Liver (tissue), 10 donors: ENCODE measurements at places on chromosomes 12 and 14. TPM values are rescaled to one million over a fixed set of nuclear protein-coding genes. Genes with fewer than 3 reads are reported as not detected.

- H3K4me3 ChIP-seq, result no peak overlapping the region
- H3K27me3 ChIP-seq, result no peaks in the 10 kb centered on the region
- peak; percentile 57 for DNase-seq
Observed at GRCh38 chr12:128969480-128970055, 116.3 kb downstream of the GLT1D1 start.

DNA sequence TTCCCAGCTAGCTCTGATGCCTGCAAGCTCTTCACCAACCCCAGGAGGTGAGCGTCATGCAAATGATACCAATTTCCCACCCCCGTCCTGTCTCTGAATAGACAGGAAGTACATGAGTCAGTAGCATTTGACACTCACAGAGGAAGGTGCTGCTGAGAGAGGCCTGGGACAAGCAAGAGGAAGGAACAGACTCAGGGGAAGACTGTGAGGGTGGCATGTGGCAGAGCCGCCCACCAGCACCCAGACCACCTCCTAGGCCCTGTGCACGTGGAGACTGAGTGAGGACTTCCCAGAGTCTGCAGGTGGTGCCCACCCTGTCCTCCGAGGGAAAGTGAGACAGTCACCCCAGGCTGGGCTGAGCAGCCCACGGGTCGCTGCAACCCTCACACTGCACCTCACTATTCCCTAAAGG, 199.5 kb upstream of the SFSWAP start:
- H3K36me3 ChIP-seq, result no peaks in the 10 kb centered on the region
- no peak overlapping the region for H3K4me3 ChIP-seq
- H3K4me1 ChIP-seq, result no peaks in the 10 kb centered on the region
- no peaks in the 10 kb centered on the region for H3K27me3 ChIP-seq

GRCh38 chr14:65478596-65478995, 66.1 kb downstream of the FUT8 start:
- no peaks in the 10 kb centered on the region for H3K4me1 ChIP-seq
- no peak overlapping the region for H3K27ac ChIP-seq
- H3K27me3 ChIP-seq, result no peaks in the 10 kb centered on the region
- no peak overlapping the region for H3K4me3 ChIP-seq

Gene GLT1D1
- 17.7 TPM for total RNA-seq

Gene MORN3
- total RNA-seq, result 0.05 TPM

DNA sequence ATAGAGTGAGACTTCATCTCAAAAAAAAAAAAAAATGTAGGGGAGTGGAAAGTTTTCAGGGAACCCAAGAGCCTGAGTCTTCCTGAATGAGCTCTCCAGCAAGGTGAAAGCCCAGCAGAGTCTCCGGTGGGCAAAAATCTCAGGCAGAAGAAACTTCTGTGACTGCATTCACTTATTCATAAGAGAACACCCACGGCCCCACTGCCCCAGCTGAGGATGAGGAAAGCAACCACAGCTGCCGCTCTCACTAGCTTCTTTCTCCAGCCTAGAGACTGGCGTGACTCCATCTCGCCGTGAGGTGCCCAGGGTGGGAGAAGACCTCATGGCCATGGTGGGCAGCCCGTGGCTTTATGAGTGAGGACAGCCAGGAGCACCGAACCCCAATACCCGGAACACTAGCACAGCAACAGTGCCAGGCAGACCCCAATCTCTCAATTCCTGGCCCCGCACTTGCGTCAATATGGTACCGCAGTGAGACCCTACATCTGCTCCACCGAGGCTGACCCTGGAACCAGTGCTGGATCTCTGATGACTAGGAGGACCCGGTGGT, 29.7 kb upstream of the DYNC1H1 start:
- no peaks in the 10 kb centered on the region for H3K27me3 ChIP-seq
- H3K27ac ChIP-seq, result no peak overlapping the region
- H3K36me3 ChIP-seq, result no peaks in the 10 kb centered on the region
- no peaks in the 10 kb centered on the region for H3K4me1 ChIP-seq
- H3K4me3 ChIP-seq, result no peak overlapping the region

Gene NYNRIN
- 2.5 TPM for total RNA-seq

DNA sequence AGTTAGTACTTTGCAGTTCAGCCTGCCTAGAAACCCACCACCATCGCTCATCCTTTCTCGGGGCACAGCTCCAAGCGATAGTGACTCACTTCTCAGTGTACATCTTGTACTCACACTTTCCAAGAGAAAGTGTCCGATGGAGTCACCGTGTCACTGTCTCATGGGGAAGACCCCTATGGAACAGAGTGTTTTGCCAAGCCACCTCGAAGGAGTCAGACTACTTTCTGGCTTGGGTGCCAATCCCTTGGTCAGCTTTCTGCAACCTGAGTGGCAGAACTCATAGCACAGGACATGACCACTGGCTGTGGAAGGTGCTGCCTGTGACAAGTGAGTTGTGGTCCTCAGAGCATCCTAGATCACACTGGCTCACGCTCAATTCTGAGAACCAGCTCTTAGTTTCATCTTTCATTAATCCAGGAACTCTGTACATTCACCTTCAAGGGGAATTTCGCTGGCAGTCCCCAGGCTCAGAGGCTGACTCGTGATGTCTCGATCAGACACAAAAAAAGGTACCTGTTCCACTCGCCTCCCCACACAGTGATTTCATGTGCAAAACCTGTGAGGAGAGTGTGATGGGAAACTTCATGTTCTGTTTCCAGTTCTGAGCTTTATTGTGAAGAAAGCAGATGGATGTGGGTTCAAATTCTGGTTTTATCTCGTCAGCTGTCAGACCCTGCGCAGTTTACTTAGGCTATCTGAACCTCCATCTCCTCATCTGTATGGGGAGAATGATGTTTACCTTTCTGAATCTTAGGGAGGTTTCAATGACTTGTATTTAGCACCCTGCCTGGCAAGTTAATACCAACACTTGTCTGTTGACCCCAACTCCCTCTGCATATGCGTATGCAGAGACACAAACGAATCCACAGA, 127.3 kb upstream of the CCND2 start:
- no peaks in the 10 kb centered on the region for H3K36me3 ChIP-seq
- H3K4me1 ChIP-seq, result no peaks in the 10 kb centered on the region
- no peak for DNase-seq
- H3K4me3 ChIP-seq, result no peak overlapping the region
- H3K27ac ChIP-seq, result no peak overlapping the region

Gene CPNE6
- total RNA-seq, result not detected

Gene PKP2
- 8.6 TPM for total RNA-seq

Gene IQSEC3
- total RNA-seq, result under 0.01 TPM

- H3K27me3 ChIP-seq, result no peaks in the 10 kb centered on the region
- H3K36me3 ChIP-seq, result no peaks in the 10 kb centered on the region
- no peak overlapping the region for H3K27ac ChIP-seq
- no peaks in the 10 kb centered on the region for H3K4me1 ChIP-seq
- H3K4me3 ChIP-seq, result no peak overlapping the region
- DNase-seq, result no peak
Observed at GRCh38 chr12:2318286-2318685, 265.5 kb downstream of the CACNA1C start.

- H3K27ac ChIP-seq, result no peak overlapping the region
- H3K36me3 ChIP-seq, result no peaks in the 10 kb centered on the region
- peak; percentile 57 for DNase-seq
- H3K27me3 ChIP-seq, result no peaks in the 10 kb centered on the region
- H3K4me3 ChIP-seq, result no peak overlapping the region
- H3K4me1 ChIP-seq, result no peaks in the 10 kb centered on the region
Observed at GRCh38 chr14:69013943-69014782, 35.1 kb upstream of the ACTN1 start.

- H3K4me3 ChIP-seq, result no peak overlapping the region
- no peaks in the 10 kb centered on the region for H3K4me1 ChIP-seq
- H3K36me3 ChIP-seq, result no peaks in the 10 kb centered on the region
- H3K27me3 ChIP-seq, result no peaks in the 10 kb centered on the region
- no peak overlapping the region for H3K27ac ChIP-seq
Observed at GRCh38 chr12:99600388-99600787, 47.2 kb upstream of the GARIN6 start.

Gene SLC41A2
- 235 TPM for total RNA-seq

- peak overlapping the region; percentile 47 for H3K27ac ChIP-seq
- peak overlapping the region; percentile 49 for H3K4me3 ChIP-seq
- H3K27me3 ChIP-seq, result no peaks in the 10 kb centered on the region
- DNase-seq, result no peak
Observed at GRCh38 chr12:53231671-53231920, 413 bp downstream of the RARG start.

Gene FOXA1
- 8.0 TPM for total RNA-seq

- no peak overlapping the region for H3K4me3 ChIP-seq
- no peaks in the 10 kb centered on the region for H3K4me1 ChIP-seq
- no peak for DNase-seq
- no peaks in the 10 kb centered on the region for H3K36me3 ChIP-seq
Observed at GRCh38 chr12:116392061-116392460, 114.6 kb upstream of the MED13L start.

DNA sequence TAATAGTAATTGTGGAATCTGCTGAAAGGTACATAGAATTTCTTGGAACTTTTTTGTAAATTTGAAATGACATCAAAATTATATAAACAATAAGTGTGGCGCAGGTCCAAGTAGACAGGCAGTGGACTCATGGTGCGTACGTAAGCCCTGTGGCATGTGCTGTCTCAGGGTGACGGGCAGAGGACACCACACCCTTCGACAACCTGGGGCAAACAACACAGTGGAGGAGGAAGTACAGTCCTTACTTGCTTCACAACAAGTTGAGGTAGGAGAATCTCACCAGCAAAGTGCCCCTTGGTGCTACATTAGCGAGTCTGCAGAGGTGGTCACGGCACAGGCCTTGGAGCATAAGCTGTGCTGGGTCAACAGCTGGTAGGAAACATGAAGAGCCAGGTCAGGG, 180.9 kb downstream of the AEBP2 start:
- no peaks in the 10 kb centered on the region for H3K4me1 ChIP-seq
- H3K4me3 ChIP-seq, result no peak overlapping the region
- H3K27ac ChIP-seq, result no peak overlapping the region
- no peaks in the 10 kb centered on the region for H3K27me3 ChIP-seq
- no peaks in the 10 kb centered on the region for H3K36me3 ChIP-seq

DNA sequence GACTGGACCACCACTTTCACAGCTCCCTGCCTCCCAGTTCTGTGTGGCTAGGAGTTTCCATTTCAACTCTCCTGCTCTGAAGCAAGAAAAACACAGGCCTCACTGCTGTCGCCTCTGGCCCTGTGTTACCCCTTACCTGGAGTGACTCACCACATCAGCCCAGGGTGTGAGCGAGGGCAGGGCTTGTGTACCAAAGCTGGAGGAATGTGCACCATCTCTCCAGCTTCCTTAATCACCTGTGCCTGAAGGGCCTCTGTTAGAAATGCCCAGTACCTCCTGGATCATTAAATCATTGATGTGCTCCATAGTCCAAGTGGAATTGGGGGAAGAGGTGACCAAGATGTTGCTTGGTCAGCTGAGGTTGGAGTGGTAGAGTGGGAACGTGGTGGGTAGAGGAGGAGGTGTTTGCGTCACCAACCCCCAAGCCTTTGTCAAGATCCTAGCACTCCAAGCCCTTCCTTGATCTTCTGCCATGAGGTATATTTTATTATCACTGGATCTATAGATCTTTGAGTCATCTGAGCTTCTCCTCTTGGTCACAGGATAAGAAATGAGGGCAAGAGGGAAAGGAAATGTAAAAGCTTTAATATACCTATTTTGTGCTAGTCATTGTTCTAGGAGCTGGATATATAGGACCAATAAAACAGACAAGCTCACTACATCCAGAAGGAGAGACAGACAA, 51.3 kb downstream of the SSPN start:
- H3K4me3 ChIP-seq, result no peak overlapping the region
- H3K4me1 ChIP-seq, result no peaks in the 10 kb centered on the region
- H3K27ac ChIP-seq, result no peak overlapping the region
- H3K27me3 ChIP-seq, result no peaks in the 10 kb centered on the region

DNA sequence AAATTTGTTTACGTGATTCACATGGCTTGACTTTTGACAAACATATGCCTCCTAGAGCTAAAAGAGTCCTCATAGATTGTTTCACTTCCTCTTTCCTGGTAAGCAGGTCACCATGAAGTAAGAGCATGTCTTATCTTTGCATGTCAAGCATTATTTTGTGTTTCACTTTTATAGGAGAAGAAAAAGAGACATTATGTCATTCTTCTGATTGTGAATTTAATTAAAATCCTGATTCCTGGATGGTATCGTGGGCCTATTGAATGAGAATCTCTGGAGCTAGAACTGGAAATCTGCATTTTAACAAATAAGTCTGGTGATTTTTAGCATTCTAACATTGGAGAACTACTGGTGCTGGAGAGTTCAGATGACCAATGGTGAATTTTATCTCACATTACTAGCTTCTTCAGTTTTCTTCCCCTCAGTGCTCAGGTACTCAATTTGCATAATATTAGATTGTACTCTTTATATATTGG, 218.6 kb upstream of the ATP2B1 start:
- H3K4me1 ChIP-seq, result no peaks in the 10 kb centered on the region
- H3K4me3 ChIP-seq, result no peak overlapping the region
- no peak overlapping the region for H3K27ac ChIP-seq

DNA sequence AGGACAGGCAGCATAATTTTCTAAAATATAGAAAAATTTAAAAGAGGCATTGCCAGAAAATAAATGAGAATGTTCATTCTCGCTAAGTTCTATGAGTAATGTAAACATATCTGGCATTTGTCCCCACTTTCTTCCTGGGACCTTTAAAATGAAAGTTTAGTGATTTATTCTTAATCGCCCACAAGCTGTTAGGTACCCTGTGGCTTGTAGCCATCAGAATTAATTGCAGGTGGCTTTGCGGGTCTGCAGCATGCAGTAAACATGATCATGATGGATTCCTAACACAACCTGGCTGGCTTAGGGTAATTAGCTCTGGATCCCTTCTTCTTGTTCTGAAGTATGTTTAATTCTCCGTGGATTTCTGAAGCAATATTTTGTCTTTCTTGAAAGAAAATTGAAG, 103.5 kb upstream of the FRMD6 start:
- no peaks in the 10 kb centered on the region for H3K36me3 ChIP-seq
- no peak overlapping the region for H3K27ac ChIP-seq
- DNase-seq, result no peak

DNA sequence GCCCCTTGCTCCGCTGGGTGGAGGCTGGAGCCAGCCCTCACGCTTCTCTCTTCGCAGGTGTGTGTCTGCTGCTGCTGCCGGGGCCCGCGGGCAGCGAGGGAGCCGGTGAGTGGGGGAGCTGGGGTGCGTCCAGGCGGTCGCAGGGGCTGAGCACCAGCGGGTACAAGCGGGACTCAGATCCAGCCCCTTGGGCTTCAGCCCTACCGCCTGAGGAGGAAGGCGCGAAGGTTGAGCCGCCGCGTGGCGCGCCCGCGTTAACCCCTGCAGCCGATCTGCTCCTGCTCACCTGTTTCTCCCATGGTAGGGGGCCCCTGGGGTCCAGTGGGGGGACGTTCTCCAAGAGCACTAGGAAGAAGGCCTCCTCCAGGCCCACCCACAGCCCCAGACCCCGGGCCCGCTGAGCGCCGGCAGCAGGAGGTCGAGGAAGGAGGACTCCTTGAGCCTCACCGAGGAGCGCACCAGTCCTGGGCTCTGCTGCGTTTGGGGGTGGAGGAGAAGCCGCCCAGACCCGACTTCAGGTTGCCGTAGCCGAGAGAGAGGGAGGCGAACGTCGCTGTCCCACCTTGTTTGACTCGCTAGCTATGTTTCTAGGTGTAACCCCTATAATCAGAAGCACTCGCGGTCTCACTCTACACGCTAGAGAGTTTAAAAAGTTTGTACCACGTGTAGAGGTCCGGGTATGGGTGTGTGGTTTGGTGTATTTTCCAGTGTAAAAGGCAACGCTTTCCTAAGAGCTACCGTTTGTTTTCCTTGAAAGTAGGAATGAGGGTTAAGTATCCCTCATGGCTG, 834 bp downstream of the COCH start:
- no peaks in the 10 kb centered on the region for H3K27me3 ChIP-seq
- peak overlapping the region; percentile 53 for H3K4me3 ChIP-seq
- H3K4me1 ChIP-seq, result peaks cover 13% of the 10 kb centered on the region
- no peaks in the 10 kb centered on the region for H3K36me3 ChIP-seq
- no peak for DNase-seq

GRCh38 chr12:31562594-31563328, 28.2 kb downstream of the DENND5B start:
- no peaks in the 10 kb centered on the region for H3K27me3 ChIP-seq
- no peak overlapping the region for H3K27ac ChIP-seq
- H3K4me3 ChIP-seq, result no peak overlapping the region
- H3K4me1 ChIP-seq, result no peaks in the 10 kb centered on the region
- DNase-seq, result no peak
